ENCODE measurements at places on chromosomes 3 and 15.

DNA sequence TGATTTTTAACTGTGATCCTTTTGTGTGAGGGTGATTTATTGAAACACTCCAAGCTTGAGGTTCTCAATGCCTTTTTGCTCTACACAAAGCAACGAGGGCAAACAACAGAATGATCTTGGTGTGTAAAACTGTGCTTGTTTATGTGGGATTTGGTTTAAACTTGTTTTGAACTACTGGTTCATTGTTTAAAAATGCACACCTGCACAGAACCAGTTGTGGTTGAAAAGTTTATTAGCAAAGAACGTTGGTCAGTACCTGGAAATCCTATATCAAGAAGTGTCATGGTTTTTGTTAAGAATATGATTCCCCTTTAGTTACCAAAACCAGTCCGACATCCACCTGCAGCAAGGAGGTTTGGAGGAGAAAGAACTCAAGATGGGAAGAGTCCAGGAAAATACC, 239.4 kb downstream of the WNT5A start:
- DNase-seq: no peak

DNA sequence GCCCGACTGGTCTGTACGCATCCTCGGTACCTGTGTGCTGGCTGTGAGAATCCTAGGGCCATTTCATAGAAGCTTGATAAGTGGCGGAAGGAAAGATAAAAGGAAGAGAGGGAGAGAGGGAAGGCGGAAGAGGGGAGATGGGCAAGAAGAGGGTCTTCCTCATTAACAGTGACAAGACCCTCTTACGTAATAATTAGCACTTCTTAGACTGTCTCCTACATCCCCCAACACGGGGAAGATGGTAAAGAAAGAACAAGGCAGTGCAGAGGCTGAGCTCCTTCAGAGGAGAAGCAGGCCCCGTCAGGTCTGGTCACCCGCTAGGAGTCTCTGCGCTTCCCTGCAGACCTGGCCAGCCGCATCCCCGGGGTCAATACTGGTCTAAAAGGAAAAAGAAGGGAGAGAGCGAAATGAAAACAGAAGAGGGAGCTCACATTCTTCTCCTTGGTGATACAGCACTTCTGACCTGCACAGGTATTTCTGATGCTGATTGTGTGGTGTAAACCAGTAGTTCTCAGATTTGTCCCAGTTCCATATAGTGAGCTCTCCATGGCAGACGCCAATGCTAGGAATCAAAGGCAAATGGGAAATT, 19.0 kb upstream of the FAM240A start:
- no peak for DNase-seq

GRCh38 chr3:111326144-111326995, 215.6 kb upstream of the CD96 start:
- no peak for DNase-seq

- no peak for DNase-seq
Observed at GRCh38 chr15:25643120-25643519, 204.3 kb upstream of the UBE3A start.

GRCh38 chr15:77852241-77853007, 219.7 kb upstream of the LINGO1 start:
- no peak for DNase-seq

DNA sequence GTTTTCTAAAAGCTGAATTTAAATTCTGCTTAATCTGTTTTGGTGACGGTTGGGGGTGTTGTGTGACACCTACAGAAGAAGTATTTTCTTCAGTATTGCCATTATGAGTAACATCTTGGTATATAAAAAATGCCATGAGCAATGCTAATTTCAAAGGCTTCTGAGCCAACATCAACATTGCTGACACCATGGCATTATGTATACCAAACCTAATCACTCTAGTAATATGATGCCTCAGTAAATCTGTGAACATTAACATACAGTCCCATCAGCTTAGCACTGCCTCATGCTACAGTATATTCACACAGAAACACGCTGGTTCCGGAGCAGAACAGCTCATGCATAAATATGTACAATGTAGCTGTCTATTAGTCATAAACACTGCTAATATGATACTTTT, 75.8 kb downstream of the ZPLD1 start:
- no peak for DNase-seq

DNA sequence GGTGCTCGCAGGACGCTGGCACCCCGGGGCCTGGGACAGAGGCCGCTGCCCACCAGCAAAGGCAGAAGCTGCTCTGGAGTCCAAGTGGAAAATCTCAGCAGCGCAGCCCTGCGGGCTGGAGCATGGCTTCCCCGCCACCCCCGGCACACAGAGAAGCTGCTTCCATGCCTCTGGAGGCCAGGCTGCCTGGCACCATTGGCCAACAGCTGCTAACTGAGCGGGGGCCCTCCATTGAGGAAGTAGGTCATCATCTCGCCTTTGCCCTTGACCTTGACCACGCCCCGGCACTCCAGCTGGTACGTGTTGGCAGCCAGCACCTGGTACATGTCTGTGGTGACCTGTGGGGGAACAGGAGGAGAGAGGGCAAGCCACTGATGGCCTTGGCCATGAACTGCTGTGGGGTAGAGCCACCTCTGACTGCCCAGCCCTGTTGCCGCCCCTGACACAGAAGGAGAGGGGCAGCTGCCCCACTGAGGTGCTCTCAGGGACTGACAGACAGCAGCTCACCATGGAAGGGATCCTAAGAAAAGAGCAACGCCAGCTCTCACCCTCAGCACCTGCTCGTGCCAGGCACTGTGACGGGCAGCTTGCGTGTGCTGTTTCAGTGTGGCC, 82.8 kb downstream of the SEC22A start:
- no peak for DNase-seq

DNA sequence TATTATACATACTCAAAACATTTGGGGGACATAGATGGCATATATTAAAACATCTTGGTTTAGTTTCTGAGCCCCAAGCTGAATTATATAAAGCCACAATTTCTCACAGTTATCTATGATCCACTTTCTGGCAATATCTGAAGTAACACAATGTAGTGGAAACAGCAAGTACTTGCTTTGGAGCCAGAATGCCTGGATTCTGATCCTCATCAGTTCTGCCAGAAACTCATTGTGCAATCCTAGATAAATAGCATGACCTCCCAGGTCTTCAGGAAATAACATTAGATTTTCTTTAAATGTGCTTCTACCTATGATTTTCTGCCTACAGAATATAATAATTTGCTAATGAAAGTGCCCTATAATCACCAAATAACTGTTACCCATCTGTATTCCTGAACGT, 544.9 kb downstream of the NAALADL2 start:
- DNase-seq: no peak

Measured in NCI-H2171 (cell line).